ENCODE measurements at places on chromosomes 13 and 19.
A peak's percentile ranks its signal among the peaks of the same experiment; 100 is the strongest.

DNA sequence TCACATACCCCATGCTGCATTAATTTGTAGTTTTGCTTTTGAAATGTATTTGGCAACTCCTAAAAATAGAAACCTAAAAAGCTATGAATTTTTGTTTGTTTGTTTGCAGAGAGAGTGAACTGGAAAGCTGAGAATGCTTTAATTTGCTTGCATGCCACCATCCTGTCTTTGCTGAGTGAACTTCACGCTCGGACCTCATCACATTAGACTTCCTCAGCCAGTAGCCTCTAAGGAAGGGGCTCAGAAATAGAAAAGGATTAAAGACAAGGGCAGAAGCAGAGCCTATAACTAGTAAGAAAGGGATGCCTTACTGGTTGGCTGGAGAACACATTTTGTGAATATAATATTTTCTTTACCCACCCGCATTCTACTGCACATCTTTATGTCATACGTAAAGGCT is 275.1 kb downstream of the DCLK1 start:
- DNase-seq, result no peak

GRCh38 chr13:95113601-95114000 is 187.7 kb downstream of the ABCC4 start:
- DNase-seq, result no peak

- no peak for DNase-seq
Measured at GRCh38 chr19:29491995-29492577, 33.7 kb upstream of the VSTM2B start.

DNA sequence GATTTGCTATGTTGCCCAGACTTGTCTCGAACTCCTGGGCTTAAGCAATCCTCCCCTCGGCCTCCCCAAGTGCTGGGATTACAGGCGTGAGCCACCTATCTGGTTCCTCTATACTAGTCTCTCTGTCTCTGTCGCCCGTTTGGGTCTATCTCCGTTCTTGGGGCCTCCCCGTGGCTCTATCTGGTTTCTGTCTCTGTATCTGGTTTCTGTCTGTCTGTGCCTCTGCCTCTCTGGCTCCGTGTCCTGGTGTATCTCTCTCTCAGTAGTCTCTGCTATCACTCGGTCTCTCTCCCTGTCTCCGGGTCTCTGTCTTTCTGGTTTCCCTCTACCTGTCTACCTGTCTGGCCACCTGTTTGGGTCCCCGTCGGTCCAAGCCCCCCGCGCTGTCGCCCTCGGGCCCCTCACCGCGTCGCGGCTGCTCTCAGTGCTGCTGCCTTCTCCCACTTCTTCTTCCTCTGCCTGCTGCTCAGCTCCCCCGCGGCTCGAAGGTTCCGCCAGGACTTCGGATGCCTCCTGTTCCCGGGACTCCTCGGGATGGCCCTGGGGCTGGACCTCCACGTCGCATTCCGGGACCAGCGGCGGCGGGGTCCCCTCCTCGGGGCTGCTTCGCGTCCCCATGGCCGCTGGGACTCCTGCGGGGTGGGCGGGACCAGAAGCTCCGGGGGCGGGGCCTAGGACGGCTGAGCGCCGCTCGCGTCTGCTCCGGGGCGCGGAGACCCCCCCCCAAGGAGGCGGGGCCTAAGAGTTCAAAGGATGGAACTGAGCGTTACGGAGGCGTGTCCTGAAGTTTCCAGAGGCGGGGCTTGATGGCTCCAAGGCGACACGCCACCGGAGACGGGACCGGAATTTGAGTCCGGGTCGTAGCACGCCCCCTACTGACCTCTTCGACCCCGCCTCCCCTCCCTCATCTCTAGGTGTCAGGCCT is 783 bp downstream of the PHLDB3 start:
- peak; percentile 96 for DNase-seq

- DNase-seq, result peak; percentile 67
Measured at GRCh38 chr19:39502640-39503417, 4.1 kb downstream of the DLL3 start.

DNA sequence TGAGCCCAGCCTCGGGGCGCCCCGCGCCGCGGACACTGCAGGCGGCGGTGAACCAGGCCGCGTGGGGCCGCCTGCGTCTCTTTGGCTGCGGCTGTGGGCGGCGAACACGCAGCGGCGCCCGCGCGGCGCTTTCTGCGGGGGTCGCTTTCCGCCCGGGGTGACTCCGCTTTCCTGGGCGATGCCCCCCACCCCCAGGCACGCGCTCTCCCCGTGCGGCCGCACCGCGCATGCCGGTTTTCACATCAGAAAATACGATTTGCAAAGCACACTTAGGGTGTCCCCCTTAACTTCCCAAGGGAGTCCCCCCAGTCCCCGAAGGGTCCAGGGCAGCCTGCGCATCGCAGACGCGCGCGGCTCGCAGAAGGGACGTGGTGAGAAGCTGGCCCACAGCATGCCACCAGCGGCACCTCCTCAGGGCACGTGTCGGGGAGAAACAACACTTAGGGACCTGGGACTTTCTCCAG is 5.3 kb downstream of the F7 start:
- DNase-seq, result no peak

- no peak for DNase-seq
Measured at GRCh38 chr13:98798849-98799645, 46.6 kb upstream of the SLC15A1 start.

DNA sequence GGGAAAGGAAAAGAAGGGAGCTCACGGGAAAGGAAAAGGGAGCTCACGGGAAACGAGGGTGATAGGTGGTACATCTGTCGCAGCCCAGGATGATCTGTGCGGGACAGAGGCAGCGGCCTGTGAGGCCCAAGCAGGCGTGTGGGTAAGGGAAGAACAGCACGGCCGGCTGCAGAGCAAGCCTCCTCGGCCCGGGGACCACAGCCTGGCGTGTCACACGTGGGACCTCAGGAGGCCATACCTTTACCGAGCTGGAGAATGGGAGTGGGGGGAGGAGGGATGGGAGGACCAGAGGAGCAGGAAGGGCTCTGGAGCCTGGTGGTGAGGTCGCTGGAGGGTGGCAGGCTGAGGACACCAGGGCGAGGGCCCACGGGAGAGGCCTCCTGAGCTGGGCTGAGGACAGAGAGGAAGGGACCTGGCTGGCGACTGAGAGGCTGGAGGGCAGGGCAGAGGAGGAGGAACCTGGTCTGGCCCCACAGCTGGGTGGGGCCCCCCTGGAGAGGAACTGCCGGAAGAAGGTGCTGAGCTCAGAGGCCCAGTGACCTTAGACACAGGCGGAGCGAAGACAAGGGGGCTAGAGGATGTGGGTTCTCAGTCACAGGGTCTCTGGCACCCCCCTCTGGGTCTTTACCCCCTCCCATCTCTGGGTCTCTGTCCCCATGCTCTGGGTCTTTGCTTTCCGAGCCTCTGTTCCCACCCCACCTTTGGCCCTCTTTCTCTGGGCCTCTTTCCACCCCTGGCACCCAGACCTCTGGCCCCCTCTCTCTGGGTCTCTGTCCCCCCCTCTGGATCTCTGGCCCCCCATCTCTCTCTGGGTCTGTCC is 2.9 kb upstream of the FTL start:
- DNase-seq, result no peak

DNA sequence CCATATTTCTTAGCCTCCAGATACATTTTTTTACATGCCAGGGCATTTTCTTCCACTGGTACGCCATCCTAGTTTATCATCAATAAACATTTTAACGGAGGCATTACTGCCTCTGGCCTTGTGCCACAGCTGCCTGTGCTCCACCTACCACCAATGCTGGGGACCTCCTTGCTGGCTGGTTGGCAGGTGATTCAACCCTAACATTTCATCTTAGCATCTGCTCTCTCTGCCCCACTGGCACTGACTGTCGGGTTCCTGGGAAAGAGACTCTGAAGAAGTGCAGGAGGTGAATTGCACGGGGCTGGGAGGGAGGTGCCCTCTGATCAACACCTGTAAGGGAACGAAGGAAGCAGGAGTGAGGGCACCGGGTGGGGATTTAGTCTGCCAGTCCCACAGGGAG is 51.4 kb upstream of the KCTD15 start:
- no peak for DNase-seq

- DNase-seq, result no peak
Measured at GRCh38 chr13:50918567-50918966, 9.0 kb downstream of the RNASEH2B start.

GRCh38 chr19:19613506-19613905 is 5.0 kb downstream of the PBX4 start:
- DNase-seq, result no peak

DNA sequence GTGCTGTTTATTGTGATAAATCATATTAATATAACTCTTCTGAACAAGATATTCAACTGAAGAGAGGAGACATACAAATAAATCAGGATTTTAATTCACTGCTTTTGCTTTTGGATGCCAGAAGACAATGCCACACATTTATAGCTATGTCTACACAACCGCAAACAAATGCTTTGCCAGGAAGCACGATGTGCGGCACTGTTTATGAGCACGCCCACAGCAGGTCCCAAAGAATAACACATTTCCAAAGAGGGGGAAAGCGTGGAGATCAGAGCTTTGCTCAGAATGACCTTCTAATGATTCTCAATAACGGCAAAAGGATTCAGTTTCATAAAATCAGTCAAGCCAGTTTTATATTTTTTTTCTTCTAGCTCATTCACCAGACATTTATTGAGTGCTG is 16.7 kb downstream of the FAM216B start:
- DNase-seq, result no peak

- no peak for DNase-seq
Measured at GRCh38 chr13:108656742-108657141, 27.3 kb downstream of the MYO16 start.

DNA sequence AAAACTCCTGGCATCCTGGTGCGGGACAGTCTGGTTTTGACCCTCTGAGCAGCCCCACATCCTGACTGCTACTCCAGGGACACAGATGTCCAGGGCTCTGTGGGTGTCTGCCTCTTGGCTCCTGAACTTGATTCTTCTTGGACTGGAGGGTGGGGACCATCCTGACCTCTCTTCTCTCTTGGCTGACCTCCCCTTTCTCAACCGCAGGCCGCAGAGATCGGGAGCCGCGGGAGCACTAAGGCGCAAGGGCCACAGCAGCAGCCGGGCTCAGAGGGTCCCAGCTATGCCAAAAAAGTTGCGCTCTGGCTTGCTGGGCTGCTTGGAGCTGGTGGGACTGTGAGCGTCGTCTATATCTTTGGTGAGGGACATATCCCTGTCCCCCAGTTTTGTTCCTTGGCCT is 1.0 kb downstream of the TIMM50 start:
- no peak for DNase-seq

- DNase-seq, result no peak
Measured at GRCh38 chr13:98415326-98416070, 161.4 kb downstream of the STK24 start.

DNA sequence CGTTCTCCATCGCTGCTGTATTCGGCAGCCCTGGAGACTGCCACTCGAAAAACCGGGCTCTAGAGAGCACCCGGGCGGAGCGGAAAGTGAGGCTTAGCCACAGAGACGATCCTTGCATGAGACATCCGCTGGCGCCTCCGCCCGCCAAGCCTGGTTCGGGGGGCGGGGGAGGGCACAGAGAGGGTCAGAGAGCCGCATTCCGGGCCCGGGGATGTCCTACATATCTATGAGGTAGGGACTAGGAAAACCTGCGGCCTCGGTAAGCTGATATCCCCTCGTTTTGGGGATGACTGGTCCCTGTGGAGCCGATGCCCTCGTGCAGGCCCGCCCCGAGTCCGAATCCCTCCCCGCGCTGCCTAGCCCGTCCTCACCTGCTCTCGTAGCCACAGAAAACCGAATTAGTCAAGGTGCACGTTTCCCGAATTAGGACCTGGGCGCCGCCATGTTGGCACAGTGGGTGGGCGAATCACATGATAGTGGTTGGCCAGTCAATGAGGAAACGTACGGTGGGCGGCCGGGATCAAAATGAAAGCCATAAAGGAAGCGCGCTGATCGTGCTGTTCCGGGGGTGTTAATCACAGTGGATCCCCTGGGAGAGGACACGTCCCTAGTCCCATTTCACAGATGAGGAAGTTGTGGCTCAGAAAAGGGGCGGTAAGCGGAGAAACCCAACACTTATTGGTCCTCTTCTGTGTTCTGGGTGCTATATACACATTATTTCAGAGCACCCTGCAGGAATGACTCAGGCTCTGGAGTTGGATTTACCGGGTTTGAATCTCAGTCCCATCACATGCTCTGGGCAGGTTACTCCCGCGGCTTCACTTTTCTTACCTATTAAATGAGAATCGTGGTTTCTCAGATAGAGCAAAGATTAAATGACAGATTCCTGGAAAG is at the start of gene TRMT1:
Gene TRMT1 (minus strand): TSS at position 459 of the 894 bp plus-strand sequence. CDS start 341 bp downstream, at position 118.
- peak; percentile 90 for DNase-seq

DNA sequence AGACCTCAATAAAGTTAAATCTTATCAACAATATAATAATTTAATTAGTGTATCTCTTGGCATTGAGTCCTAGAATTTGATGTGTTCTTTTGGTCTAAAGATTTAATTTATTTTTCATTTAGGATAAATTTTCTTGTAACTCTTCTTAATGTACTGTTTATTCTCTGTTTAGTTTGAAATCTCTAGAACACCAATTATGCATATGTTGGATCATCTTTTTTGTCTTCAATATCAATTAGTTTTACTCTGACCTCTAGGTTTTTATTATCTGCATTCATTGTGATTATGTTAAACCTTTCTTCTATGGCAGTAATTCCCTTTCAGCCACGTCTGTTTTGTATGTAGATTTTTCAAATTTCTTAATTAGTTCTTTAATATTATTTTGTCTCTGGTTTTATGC is 93.8 kb upstream of the ARHGEF7 start:
- DNase-seq, result no peak

- DNase-seq, result no peak
Measured at GRCh38 chr13:100789968-100790367, 115.4 kb upstream of the TMTC4 start.

DNA sequence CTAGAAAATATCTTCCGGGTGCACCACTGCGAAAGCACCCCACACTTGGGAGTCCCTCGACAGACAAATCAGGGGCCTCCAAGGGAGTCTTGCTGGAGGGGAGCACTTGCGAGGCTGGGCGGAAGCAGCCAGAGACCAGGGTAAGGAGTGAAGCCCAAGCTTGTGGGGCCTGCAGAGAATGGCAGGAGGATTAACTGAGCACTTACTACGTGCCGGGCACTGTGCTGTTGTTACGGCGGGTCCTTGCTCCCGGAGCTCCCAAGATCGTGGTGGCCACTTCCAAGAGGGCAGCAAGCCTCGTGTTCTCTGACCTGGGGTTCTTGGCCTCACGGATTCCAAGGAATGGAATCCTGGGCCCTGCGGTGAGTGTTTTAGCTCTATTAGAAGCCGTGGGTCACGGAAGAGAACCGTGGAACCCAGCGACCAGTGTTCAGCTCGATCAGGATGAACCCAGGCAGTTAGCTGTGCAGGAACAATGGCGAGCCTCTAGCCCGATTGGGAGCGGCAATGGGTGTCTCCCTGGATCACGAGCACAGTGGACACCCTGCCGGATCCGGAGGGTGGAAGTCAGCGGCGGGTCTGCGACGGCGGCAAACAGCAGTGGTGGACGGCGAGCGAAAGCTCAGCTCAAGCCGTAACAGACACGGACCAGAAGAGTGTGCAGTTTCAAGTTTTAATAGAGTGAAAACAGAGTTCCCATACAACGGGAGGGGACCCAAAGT is 9.6 kb downstream of the TTYH1 start:
- no peak for DNase-seq

DNA sequence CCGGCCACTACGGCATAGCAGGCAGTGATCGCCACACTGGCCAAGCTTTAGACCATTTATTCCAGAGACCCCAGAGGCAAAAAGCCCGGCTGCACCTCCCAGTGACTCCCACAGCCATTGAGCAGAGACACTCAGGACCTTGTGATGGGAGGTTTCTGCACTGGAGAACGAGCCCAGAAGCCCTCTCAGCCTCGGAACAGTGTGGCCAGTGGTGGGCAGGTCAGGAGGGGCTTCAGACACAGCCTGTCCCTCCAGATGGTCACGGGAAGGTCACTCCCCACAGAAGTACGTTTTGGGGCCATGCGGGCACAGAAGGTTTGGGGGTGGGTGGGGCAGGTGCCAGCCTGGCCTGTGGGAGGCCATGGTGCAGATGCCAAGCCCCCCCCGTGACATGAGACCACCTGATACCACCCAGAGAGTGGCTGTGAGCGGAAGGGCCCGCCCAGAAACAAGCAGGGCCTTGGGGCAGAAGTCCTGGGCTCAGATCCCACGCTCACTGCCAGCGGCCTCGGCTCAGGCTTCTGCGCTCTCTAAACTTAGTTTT is 599 bp upstream of the F10 start:
- DNase-seq, result no peak

All from activated CD4-positive, CD25-positive, alpha-beta regulatory T cell (primary cell).